8988T (cell line): ENCODE measurements at places on chromosomes 4 and X.

DNA sequence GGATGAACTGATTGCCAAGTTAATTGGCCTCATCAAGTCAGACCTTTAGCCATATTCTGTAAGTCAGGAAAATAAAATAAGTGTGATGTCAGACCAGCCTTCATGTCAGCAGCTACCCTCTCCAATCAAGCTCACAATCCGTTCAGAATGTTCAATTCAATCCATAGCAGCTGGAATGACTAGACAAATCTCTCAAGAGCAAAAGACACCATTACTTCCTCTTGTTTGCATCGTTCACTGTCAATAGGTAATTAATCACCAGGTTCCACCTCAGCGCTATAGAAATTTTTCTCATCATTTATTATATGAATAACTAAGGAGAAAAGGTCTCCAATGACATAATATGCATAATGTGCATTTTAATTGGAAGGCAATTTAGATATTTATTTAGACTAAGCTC lies 321.0 kb upstream of the GRIA3 start:
- no peak for DNase-seq

GRCh38 chrX:74923942-74924448 lies 1.3 kb downstream of the NEXMIF start:
- no peak for DNase-seq

DNA sequence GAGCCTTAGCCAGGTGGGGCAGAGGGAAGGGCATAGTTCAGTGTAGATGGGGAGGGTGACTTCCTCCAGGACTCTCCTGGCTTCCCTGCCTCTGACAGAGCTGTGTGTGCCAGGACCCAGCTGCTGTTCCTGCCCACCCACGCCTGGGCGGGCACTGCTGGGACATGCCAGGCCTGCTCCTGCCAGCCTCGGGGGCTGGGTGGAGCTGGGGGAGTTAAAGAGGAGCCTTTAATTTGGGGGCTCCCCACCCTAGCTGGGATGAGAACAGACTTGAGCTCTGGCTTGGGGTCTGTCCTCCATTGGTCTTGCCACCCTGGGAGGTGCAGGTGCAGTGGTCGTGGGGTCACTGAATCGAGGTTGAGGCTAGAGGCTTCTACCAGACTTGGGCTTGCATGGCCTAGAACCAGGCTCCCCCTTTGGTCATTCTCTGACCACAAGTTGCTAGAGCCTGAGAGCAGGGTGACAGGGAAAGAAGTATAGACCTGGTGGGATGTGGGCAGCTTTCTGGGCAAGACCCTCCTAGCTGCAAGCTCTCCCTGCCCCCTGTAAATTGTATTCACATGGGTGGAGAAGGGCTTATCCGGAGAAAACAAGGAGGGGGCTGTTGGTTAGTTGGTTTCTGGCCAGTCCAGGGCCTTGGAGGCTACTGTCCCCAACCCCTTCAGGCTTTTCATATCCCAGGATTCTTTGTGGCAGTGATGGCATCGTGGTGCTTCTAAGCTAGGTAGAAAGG lies 5.7 kb downstream of the EFNB1 start:
- DNase-seq: no peak

- no peak for DNase-seq
Observed at GRCh38 chrX:24528605-24529004, 63.5 kb downstream of the PDK3 start.

- DNase-seq: no peak
Observed at GRCh38 chr4:4320951-4321714, 31.1 kb downstream of the ZBTB49 start.

- no peak for DNase-seq
Observed at GRCh38 chr4:183960962-183961541, 55.9 kb downstream of the STOX2 start.
